ENCODE measurements at places on chromosomes 6 and 20.

GRCh38 chr20:5833309-5833941, 83.2 kb downstream of the SHLD1 start:
- no peak for DNase-seq

- no peak for DNase-seq
Observed at GRCh38 chr6:73177221-73177944, 47.9 kb downstream of the KHDC1L start.

DNA sequence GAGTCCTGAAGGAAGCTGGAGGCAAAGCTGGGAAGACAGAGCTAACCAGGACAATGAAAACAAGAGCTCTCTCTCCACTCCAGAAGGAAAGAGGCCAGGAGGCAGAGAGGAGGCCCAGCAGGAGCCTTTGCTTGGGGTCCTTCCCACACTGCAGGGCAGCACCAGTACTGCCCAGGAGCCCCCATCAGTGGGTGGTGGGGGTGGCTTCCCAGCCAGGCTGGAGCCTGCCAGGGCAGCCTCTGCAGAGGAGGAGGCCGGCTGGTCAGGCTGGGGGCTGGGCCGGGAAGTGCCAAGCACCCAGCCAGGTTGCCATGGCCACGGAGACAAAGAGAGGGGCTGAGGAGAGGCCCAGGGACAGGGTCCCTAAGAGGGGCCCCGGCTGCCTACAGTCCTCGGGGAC, 33.4 kb downstream of the PREX1 start:
- DNase-seq, result no peak

GRCh38 chr6:111070105-111071005, 16.9 kb upstream of the SLC16A10 start:
- no peak for DNase-seq

GRCh38 chr6:36289281-36289878, 19.5 kb downstream of the PNPLA1 start:
- no peak for DNase-seq

DNA sequence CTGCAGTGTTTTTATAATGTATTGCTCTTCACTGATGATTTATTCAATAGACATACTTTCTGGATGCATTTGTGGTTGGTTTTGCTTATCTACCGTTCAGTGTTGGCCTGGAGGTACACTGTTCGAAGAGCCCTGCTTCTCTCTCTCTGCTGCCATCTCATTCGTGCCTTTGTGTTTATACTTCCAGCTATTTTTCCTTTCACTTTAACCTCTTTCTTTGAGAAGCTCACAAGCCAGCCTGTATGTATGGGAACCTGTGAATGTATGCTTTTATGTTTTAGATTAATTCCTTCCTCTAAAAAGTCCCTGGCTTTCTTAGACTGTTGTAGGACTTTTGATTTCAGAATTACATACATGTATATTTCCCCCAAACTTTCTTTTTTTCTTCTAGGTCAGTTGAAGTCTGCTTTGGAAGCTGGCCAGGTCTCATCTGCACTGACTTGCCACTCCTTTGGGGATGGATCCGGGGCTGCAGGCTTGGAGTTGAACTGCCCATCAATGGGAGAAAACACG, 83.0 kb downstream of the SCAND1 start:
- no peak for DNase-seq

DNA sequence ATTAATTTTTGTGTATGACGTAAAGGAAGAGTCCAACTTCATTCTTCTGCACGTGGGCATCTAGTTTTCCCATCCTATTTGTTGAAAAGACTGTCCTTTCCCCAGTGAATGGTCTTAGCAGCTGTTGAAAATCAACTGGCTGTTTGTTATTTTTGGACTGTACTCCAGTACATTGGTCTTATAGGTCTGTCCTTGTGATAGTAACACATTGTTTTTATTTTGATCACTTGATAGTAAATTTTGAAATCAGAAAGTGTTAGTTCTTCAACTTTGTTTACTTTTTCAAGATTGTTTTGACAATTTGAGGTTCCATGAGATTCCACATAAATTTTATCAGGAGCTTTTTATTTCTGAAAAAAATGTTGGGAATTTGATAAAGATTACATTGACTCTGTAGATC, 280.2 kb upstream of the FOXQ1 start:
- DNase-seq, result no peak

- DNase-seq, result no peak
Observed at GRCh38 chr20:46557231-46557956, 6.9 kb upstream of the OCSTAMP start.

- no peak for DNase-seq
Observed at GRCh38 chr6:27138837-27139755, 108.4 kb upstream of the PRSS16 start.

DNA sequence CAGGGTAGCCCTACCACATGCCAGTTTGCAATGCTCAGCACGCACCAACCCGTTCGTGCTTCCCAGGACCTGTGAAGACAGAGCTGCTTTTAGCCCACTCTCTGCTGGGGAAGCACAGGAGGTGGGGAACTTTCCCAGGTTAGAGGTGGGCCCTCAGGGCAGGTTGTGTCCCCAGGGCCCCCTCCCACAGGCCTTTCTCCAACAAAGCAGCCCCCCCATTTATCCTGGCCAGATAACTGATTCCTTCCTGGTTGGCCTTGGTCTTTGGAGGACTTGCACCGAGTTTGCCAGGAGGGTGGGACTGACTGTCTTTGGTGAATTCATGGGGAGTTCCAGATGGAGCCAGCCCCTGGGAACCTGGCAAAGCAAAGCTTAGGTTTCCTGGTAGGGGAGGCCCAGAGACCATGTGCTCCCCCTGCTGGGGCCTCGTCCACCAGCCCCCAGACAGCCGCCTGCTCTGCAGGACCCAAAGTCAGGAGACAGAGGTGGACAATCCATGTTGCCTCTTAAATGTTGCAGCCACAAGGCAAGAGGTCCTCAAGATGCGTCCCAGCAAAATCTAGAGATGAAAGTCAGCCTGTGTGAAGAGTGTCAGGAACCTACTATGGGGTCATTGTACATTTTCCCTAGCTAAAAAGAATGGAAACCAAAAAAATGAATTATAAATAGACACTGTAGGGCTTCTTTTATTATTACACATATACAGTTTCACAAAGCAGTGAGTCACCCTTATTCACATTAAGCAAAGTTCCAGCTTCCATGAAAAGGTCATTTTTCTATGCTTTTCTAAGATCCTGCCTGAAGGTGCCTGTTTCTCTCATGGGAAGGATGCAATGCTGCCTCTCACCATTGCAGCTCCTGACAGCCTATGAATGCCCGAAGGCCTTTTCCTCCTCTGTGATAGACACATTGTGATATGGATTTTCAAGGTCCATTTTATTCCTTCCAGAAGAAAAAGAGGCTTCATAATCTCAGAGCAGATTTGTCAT, 497.8 kb downstream of the PREX1 start:
- DNase-seq, result peak; percentile 34

GRCh38 chr6:112639391-112639831, 292.3 kb downstream of the RFPL4B start:
- DNase-seq, result no peak

- DNase-seq, result no peak
Observed at GRCh38 chr6:5840734-5841390, 165.9 kb downstream of the NRN1 start.

- DNase-seq, result peak; percentile 31
Observed at GRCh38 chr6:126804332-126805064, 314.0 kb upstream of the RSPO3 start.

DNA sequence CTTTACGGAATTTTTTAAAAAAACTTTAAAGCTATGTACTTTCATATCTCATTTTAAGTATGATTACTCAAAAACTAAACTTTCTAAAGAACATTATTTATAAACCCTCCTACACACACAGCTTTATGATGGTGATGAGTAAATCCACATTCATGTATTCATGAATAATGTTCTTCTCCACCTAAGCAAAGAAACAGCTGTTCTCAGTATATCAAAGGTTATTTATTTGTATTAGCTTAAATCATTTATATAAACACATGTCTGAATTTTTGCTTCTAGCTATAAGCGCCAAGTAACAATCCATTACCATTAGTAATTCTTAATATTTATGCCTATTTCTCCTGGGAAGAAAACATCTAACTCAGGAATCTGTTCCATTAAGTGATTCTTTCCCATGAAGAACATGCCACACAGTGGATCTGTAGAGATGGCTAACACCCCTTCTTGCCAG, 63.3 kb downstream of the SMLR1 start:
- DNase-seq, result no peak

DNA sequence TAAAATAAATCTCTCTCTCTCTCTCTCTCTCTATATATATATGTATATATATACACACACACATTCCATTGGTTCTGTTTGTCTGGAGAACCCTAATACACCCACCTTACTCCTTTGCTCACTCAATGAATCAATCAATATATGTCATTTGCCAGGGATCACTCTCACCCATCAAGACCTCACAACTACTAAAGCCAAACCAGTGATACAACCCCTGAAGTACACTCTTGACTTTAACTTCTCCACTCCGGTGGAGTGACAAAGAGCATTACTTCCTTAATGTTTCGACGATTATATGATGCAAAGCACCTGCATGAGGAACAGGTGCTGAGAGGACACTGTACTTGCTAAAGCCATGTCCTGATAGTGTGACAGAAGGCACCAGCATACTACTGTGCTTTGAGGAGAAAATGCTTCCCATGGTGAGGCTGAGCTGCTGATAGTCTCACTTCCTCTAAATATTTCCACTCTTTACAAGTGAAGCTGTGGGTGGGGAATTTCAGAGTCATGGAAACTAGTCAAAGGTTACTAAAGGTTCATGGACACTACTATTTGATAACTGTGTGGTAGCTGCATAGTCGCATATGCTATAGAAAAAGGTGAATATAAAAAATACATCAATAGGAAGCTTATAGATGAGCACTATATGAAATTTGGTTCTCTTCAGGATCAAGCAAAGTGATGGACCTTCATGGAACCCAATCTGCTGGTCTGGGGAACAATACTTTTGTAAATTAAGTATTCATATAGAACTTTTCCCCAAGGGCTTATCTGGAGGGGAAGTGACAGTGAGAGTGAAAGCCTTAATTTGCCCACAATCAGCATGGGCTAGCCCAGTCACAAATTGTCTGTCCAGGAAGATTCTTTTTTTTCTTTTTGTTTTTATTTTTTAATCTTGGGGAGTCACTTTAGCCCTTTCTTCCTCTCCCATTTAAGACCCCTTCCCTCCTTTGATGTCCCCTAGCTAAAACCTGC, 141.9 kb upstream of the NEDD9 start:
- no peak for DNase-seq

DNA sequence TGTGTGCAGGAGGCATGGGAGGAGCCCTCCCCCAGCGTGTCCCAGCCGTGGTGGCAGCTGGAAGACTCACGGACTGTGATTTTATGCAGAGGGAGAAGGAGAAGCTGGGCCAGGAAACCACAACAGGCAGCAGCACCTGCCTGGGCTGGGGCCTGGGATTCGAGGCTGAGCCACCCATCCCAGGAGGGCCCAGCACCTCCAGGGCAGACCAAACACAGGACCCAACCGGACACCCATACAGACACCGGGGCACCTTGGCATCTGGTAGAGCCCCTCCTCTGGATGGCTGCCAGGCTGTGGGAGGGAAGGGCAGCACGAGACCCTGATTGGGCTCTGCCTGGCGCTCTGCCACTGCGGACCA, 41.7 kb upstream of the CHRNA4 start:
- DNase-seq, result no peak

DNA sequence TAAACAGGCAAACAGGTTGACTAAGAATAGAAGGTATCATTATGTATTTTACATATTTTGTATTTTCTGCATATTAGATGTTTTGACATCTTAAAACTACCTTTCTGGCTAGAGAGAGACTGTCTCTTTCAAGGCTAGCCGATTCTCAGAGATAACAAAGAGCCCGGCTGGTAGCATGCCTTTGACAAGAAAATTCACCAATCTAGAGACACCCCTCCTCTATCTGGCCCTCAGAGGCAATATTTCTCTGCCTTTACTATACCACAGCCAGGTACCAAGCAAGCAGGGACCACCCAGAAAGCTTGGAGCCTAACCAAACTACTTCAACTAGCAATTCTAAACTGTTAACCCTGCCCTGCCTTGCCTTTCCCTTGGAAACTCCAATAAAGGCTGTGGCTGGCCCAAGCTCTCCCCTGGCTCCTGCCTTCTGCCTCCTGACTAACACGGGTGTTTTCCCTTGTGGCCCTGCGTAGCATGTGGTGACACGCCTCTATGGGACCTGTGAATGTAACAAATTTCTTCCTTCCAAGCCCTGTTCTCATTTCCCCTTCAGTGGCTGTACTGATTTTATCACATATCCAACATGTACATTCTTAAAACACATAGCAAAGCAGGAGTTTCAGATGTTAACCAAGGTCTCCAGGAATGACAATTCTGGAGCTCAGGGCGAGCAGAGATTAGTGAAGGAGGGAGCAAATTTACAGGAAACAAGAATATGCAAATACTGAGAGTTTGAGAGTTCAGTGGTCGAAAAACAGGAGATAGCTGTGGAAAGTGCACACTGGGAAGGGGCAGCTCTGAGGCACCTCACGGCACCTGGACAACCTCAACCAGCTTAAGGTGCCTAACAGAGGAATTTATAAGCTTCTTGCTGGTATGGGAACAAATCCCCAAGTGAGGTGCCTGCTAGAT, 120.8 kb downstream of the BACH2 start:
- no peak for DNase-seq

- DNase-seq, result no peak
Observed at GRCh38 chr20:38198238-38198861, 33.3 kb upstream of the TGM2 start.

DNA sequence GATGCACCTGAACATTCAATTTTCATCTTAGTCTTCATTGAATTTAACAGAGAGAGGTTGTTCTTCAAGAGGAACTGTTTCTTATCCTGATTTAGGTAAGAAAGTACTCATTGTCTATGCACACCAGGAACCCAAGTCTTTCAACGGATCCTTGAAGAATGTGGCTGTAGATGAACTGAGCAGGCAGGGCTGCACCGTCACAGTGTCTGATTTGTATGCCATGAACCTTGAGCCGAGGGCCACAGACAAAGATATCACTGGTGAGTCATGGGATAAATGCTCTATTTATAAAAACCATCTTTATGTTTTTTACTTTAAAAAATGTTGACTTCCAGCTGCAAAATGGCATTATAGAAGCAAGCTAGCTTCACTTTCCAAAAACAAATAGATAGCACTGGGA, 10.2 kb downstream of the NQO2 start:
- no peak for DNase-seq

DNA sequence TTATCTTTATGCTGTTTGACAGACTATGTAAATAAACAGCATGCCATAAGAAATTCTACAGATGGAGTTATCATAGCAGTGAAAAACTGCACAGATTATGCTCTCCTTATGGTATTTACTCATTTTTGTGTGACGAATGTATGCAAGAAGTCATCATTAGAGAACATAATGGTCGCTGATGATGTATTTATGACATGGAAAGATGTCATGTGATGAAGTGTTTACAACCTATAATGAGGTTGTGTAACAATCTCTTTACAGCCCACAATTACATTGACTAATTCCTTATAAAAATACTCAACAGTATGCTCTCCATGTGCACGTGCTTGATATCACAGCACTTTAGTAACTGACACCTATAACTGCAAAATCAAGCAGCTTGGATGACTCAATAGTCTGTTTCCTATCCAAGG, 192.4 kb downstream of the BMP2 start:
- peak; percentile 10 for DNase-seq

- DNase-seq, result no peak
Observed at GRCh38 chr6:43803783-43804549, 34.0 kb downstream of the VEGFA start.

Data from HuH-7 (cell line).